DND-41 (cell line): ENCODE measurements at places on chromosomes 2 and 18.

- no peak for DNase-seq
Observed at GRCh38 chr2:218328294-218328693, 28.4 kb upstream of the CATIP start.

- peak; percentile 9 for DNase-seq
Observed at GRCh38 chr2:15058015-15058720, 425.7 kb downstream of the LRATD1 start.

- no peak for DNase-seq
Observed at GRCh38 chr2:33412920-33413319, 63.5 kb upstream of the RASGRP3 start.

DNA sequence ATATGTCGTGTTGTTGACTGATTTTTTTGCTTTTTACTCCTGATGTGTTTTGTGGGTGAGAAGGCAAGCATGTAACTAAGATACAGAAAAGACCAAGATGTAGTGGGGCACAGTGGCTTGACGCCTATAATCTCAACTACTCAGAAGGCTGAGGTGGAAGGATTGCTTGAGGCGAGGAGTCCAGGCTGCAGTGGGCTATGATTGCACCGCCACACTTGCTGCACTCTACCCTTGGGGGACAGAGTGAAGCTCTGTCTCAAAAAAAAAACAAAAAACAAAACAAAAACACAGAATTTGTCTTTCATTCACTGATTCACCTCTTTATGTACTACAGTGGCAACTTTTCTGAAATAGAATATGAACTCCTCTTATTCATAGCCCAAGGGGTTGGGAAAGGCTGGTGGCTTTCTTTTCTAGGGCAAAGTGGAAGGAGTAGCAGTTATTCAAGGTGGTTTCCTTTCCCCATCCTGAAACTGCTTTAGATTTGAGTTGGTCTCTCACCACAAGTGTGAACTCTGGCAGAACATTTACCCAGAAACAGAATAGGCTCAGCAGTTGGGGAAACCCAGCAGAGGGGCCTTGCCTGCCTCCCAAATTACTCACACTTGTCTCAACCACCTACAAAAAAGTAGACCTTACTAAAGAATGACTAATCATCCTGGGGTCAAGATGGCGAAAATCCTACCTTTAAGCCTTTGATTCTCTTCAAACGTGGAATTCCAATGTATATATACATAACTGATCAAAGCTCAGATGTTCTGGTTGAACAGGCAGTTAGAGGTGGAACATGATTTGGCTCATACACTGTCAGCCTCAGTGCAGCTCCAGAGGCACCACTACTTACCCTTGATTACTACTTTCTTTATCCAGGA is 6.5 kb downstream of the TANK start:
- DNase-seq, result peak; percentile 21

DNA sequence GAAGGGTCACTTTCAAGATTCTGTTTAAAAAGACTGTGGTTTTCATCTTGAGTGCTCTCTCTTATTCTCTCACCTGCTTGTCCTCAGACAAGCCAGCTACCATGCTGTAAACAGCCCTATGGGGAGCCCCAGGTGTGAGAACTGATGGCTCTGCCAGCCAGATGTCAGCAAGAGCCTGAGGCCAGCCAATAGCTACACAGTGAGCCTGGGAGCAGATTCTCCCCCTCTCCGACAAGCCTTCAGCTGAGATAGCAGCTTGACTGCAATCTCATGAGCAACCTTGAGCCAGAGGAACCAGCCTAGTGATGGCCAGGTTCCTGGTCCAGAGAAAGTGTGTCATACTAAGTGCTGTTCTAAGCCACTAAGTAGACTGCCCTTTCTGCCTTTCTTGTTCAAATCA is 272.1 kb downstream of the NAPG start:
- DNase-seq, result no peak

DNA sequence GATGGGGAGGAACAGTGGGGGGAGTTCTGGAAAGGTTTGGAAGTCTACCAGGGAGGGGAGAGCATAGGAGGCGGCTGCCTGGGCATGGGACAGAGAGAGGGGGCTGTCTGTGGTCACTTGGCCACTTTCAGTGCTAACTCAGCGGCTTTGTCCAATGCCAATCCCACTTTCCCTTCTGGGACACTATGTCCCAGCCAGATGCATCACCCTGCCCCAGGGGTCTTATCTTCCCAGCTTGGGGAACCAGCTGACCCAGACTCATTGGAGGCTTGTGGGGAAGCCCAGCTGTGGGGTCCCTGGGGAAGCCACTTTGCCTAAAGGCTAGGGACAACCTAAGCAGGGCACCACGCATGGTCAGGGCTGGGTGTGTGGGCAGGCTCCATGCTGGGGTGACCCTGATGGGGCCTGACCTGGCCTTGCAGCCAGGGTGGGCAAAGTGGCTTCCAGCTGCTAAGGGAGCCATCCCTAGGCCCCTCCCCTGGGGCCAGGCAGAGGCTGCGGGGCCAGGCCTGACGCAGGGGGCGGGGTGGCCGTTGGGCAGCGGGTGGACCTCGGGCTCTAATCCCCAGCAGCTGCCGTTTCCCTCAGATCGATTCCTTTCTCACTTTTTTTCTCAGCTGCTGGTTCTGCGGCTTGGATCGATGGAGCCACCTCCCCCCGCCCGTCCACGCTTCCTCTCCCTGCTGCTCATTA is 1.6 kb upstream of the ASIC4 start:
- DNase-seq, result no peak

DNA sequence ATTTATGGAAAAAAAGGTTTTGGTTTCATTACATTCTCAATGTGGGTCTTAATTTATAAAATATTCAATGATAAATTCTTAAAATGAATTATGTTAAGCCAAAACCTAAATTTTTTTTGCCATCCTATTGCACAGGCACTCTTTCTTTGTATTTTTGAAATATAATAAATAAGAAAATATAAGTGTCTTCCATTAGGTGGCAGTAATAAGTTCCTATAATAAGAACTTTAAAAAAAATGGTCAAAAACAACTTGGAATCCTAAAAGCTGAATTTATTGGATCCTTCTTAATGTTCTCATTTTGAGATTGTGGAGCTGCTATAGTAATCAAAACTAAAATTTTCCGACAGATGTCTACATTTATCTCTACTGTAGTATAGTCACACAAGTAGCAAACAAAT is 5.7 kb downstream of the CALCRL start:
- no peak for DNase-seq

- no peak for DNase-seq
Observed at GRCh38 chr2:84782717-84783442, 98.0 kb downstream of the TRABD2A start.
